Aortic smooth muscle cell (primary cell): ENCODE measurements at places on chromosomes 12 and 14. TPM values are rescaled to one million over a fixed set of nuclear protein-coding genes. Genes with fewer than 3 reads are reported as not detected.

The MSI1 gene
- total RNA-seq, result not detected in 2 replicates

The NRXN3 gene
- total RNA-seq, result under 0.01 TPM in 2 replicates

The CD163L1 gene
- 0.68 and 3.6 TPM in 2 replicates for total RNA-seq

The EID3 gene
- total RNA-seq, result 7.3 and 14.2 TPM in 2 replicates

The LRP1-AS gene
- 0.37 TPM in 1 of 2 replicates, not detected in the other for total RNA-seq

The PLA2G1B gene
- total RNA-seq, result 0.25 TPM in 1 of 2 replicates, not detected in the other

The EMP1 gene
- total RNA-seq, result 47.6 TPM in 2 replicates

The KTN1 gene
- 144 and 170 TPM in 2 replicates for total RNA-seq

The BCL11B gene
- under 0.01 TPM in 1 of 2 replicates, not detected in the other for total RNA-seq

The ERH gene
- total RNA-seq, result 270 and 284 TPM in 2 replicates

The ANKS1B gene
- 3.0 and 3.7 TPM in 2 replicates for total RNA-seq

The NKX2-1 gene
- not detected in 2 replicates for total RNA-seq

The IKBIP gene
- total RNA-seq, result 36.2 and 45.8 TPM in 2 replicates

The PRKD1 gene
- total RNA-seq, result 16.1 and 18.0 TPM in 2 replicates

The CCDC196 gene
- total RNA-seq, result not detected in 2 replicates

The EPYC gene
- not detected in 2 replicates for total RNA-seq

The PHETA1 gene
- total RNA-seq, result 4.7 and 6.3 TPM in 2 replicates

The CRIP2 gene
- total RNA-seq, result 141 and 146 TPM in 2 replicates

The METTL3 gene
- total RNA-seq, result 39.2 and 52.8 TPM in 2 replicates

The CCNB1IP1 gene
- total RNA-seq, result 25.1 and 27.9 TPM in 2 replicates

The GPX2 gene
- 0.12 TPM in 1 of 2 replicates, not detected in the other for total RNA-seq

The MANSC4 gene
- total RNA-seq, result not detected in 2 replicates

The IL31 gene
- total RNA-seq, result not detected in 2 replicates

The SLC25A47 gene
- total RNA-seq, result not detected in 2 replicates
